ENCODE measurements at places on chromosomes 7 and 10.
A peak's percentile ranks its signal among the peaks of the same experiment; 100 is the strongest.

- DNase-seq = no peak
Measured at GRCh38 chr10:49668684-49669083, 10.8 kb upstream of the C10orf53 start.

- DNase-seq = no peak
Measured at GRCh38 chr10:32454148-32454547, 8.2 kb downstream of the CCDC7 start.

GRCh38 chr7:1458683-1459511, at the start of gene MICALL2:
TSS of gene MICALL2 (minus strand) at chr7:1459470. CDS start at chr7:1459326, 144 bp downstream.
- DNase-seq = no peak

GRCh38 chr7:111112439-111112838, 21.5 kb downstream of the LRRN3 start:
- DNase-seq = no peak

GRCh38 chr7:29413626-29414136, 150.0 kb upstream of the PRR15 start:
- no peak for DNase-seq

GRCh38 chr10:85864173-85864549, 502.4 kb downstream of the GRID1 start:
- DNase-seq = no peak

DNA sequence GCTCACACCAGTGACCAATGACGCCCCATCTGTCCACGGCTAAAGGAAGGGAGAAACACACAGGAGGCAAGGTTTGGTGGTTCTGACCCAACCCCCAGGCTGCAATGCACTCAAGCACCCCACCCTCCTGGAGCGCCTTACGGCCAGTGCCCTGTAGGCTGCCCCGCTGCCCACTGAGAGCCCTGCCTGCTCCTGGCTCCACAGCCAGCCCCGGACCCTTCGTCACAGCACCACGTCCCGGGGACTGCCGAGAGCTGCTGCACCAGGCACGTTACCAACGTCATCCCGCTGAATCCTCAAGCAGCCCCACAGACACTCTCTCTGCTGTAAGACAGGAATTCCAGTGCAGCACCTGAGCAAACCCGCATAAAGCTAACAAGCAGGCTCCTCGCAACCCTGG, 87.8 kb downstream of the MAD1L1 start:
- no peak for DNase-seq

DNA sequence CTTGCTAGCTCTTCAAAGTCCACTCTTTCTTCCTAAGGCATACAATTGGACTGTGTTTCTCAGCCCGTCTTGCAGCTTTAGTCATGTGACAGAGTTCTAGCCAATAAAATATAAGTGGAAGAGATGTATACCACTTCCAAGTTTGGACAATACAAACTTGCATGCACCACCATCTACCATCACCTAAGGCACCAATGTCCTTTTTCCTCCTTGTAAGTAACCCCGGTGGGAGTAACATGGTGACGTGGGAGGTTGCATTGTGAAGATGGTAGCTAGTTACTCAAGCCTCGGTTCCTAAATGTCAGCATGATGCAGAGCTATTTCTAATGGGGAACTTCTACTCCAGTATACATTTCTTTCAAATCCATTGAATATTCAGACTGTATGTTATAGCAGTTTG, 5.3 kb upstream of the CACNB2 start:
- DNase-seq = no peak

DNA sequence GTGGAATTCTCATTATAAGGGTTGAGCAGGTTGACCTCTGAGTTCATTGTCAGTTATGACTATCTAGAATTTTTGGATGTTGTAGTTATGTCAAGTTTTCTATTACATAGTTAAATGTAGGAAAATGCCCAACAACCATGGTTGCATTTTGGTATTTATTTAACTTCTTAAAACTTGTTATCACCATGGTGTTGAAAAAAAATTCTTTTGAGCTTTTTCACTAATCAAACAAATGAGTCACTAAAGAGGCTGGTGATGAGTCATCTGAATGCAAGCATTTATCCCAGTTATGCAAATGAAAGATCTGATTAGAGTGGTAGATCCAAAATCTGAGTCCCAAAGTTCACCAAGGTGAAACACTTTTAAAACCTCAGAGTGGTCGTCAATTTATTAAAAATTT, 624.7 kb upstream of the IGFBP3 start:
- DNase-seq = no peak

DNA sequence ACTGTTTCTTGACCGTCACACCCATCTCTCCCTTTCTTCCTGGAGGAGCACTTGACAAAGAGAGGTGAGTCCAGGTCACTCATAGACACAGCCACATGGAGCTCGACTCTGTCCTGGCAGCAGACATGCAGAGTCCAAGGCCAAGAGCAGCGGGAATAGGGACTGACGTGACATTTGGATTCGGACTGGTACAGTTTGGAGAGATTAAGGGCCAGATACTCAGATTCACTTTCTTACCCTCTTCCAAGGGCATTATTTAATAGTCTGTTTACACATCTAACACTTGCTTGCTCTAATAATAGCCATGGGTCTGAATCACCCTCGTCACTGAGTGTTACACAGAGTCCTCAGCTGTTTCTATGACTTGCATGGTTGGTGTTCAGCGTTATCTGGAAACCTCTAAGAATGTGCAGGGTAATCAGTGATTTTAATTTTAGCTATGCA, 39.2 kb upstream of the OTUD1 start:
- DNase-seq = no peak

- no peak for DNase-seq
Measured at GRCh38 chr7:37247861-37248260, 200.8 kb downstream of the ELMO1 start.

- no peak for DNase-seq
Measured at GRCh38 chr7:78634093-78634492, 819.4 kb downstream of the MAGI2 start.

GRCh38 chr7:73373741-73374140, 45.8 kb downstream of the FKBP6 start:
- no peak for DNase-seq

- peak; percentile 89 for DNase-seq
Measured at GRCh38 chr10:7818295-7819120, at the start of gene TAF3. TSS of gene TAF3 (plus strand) at chr10:7818505. CDS start at chr10:7818710, 205 bp downstream.

DNA sequence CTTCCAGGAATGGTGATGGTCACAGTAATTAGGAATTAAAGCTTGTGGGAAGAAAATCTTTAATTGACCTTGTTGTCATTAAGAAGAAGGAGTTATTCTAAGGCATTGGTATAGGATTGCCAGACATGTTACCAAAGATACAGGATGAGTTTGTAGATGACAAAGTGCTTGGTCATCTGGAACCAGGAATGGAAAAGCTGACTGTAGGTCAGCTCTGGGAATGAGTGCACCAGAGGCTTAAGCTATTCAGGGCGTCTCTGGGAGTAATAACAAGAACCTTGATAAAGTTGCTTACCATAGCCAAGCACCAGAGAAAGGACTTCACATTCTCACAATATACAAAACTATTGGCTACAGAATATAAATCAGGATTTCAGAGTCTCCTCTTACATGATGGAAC, 89.0 kb downstream of the PHTF2 start:
- no peak for DNase-seq

GRCh38 chr7:79434867-79435266, 18.6 kb downstream of the MAGI2 start:
- DNase-seq = no peak

GRCh38 chr10:51564896-51565510, 134.4 kb downstream of the CSTF2T start:
- DNase-seq = no peak

DNA sequence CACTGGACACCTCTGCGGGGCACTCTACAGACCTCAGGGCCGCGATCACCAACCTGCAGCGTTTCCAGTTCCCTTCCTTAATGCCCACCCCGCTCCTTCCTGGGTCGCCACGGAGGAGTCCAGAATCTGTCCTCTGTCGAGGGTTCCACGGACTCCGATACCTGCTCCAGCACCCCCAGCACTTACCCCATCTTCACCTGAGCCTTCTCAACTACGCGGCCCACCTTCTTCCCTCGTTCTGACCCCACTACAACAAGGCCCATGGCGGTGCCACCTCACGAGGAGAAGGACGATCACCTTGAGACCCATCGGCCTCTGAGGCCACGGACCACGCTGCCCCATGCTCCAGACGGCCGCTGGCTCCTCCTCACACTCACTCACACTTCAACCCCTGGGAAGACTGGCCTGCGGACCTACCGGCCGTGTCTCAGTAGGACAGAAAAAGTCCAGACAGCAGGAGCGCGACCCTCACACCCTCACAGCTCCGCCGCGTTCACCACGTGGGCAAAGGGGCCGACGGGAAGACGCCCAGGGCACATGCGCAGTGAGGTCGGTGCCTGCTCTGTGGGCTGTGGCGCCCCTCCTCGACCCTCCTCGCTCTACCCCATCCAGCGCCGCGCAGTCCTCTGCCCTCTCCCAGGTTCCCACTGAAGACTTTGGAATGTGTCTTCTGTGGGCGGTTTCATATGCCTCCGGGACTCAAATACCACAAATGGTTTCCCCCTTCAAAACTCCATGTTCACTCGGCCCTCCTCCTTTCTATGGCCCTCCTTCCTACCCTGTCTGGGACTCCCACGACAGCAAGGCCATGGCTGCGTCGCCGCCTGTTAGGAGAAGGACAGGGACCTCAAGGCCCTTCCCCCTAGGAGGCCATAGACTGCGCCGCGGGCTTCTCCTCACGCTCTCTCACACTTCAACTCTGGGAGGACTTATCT, 193.9 kb upstream of the PHF14 start:
- DNase-seq = no peak

DNA sequence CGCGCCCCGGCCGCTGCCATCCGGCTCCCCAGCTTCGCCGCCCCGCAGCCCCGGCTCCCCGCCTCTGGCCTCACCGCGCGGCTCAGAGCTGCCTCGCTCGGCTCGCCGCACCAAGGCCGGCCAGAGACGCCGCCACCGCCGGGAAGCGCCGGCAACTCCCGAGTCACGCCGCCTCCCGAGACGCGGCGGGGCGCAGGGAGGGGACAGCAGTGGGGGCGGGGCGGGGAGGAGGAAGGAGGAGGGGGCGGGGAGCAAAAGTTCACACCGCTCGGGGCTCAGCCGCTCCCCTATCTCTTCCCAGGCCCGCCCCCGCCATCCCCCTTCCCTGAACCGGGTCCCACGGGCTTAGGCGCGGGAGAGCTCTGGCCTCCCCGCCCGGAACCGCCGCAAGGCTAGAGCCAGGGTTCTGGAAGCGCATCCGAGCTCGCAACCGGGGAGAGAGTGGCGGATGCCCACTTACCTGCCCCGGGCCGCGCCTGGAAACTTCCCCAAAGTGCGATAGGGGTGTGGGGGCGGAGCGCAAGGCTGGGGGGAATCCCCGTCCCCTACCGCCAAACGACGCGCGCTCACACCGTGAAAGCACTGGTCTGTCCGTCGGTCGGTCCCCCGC, 1.0 kb downstream of the CHST15 start:
- DNase-seq = peak; percentile 72

GRCh38 chr10:11299125-11299524, 281.5 kb downstream of the CELF2 start:
- no peak for DNase-seq

GRCh38 chr10:50937230-50937907, 51.9 kb upstream of the A1CF start:
- no peak for DNase-seq

GRCh38 chr7:74479066-74479781, 25.5 kb downstream of the GTF2IRD1 start:
- no peak for DNase-seq

GRCh38 chr10:102384053-102384452, 11.5 kb upstream of the NFKB2 start:
- DNase-seq = no peak

DNA sequence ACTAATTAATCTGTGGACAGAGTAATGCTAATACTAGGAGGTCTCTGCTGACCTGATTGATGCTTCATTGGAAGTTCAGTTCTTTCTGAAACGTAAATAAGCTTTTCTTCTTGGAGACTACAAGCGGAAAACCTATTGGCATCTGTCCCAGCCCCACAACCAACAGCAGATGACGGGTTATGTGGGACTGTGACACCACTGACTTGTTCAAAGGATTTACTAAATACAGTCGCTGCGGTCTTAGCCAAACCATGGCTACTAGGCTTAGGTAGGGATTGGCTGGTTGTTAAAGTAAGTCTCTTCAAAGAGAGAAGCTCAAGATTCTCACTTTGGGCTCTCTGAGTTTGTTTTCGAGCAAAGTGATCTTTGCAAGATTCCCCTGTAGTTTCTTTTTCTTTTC, 68.3 kb downstream of the HYCC1 start:
- no peak for DNase-seq

DNA sequence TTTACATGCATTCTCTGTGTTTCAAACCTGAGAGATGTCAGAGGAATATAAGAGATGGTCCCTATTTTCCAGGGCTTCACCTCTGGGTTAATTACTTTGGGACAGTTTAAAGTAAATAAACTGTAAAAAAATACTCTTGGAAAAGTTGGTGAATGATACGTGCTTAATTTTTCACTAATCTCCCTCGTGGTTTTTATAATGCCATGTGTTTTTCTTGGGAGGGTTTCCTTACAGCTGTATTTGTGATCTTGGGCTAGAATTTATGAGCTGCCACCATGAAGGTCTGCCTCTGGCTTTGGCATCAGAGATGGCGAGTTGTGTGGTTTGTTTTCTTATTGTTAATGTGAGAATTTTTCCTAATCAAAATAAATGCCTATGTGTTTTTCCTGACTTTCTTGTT, 322.5 kb downstream of the AUTS2 start:
- DNase-seq = no peak

- DNase-seq = no peak
Measured at GRCh38 chr10:131127610-131128009, 183.9 kb downstream of the TCERG1L start.

GRCh38 chr7:155531681-155532080, 14.7 kb downstream of the CNPY1 start:
- no peak for DNase-seq

DNA sequence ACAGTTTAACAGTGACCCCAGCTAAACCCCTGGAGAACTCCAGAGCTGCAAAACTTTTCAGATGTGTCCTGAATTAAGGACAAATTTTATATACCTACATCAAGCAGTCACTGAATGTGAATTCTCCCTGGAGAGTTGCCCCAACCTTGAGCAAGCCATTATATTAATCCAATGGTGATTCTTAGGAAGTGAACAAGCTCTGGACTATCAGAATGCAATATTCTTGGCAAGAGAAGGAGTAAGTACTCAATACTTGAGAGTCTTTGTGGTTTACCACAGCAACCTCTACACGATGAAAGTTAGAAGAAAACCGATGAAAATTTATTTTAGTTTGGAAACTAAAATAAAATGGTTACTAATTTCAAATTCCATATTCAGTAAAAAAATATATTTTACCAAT, 19.3 kb upstream of the ZNF365 start:
- no peak for DNase-seq

- no peak for DNase-seq
Measured at GRCh38 chr7:121919986-121920385, 47.0 kb downstream of the PTPRZ1 start.

GRCh38 chr7:92793656-92794205, 42.6 kb downstream of the CDK6 start:
- no peak for DNase-seq

- DNase-seq = no peak
Measured at GRCh38 chr7:17444673-17445072, 146.2 kb downstream of the AHR start.
